SJSA1 (cell line): ENCODE measurements at places on chromosomes 13 and 19. TPM values are rescaled to one million over a fixed set of nuclear protein-coding genes. Genes with fewer than 3 reads are reported as not detected.

DNA sequence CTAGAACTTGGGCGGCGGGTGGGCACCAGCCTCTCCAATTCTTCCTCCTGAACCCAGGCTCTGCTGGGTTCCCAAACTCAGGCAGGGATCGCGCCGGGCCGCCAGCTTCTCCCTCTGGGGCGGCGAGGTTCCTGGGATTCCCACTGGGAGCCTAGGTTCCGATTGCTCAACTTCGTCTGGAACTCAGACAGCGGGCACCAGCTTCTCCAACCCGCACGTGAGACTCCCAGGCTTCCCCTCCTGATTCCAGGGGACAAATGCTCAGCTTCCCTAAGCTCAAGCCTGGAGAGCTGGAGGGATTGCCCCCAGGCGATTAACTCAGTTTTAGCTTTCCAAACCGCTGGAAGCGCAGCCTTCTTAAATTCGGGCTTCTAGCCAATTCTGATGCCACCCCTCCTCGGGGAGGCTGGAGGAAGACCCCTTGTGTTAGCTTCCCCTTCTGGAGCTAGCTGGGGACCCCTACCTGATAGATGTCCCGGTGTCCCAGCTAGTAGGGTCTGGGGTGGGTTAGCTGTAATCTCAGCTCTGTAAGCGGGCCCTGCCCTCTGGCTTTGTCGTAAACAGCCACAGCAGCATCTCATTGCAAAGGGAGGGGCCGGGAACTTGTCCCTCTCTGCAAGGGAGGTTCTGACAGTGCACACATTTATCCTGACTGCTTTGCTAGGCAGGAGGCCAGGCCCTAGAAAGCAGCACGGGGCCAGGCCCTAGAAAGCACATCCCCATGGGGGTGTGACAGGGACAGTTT is 671 bp downstream of the MCOLN1 start:
- no peak for DNase-seq

- no peak for DNase-seq
Observed at GRCh38 chr13:50693727-50694126, 149.8 kb downstream of the DLEU7 start.

DNA sequence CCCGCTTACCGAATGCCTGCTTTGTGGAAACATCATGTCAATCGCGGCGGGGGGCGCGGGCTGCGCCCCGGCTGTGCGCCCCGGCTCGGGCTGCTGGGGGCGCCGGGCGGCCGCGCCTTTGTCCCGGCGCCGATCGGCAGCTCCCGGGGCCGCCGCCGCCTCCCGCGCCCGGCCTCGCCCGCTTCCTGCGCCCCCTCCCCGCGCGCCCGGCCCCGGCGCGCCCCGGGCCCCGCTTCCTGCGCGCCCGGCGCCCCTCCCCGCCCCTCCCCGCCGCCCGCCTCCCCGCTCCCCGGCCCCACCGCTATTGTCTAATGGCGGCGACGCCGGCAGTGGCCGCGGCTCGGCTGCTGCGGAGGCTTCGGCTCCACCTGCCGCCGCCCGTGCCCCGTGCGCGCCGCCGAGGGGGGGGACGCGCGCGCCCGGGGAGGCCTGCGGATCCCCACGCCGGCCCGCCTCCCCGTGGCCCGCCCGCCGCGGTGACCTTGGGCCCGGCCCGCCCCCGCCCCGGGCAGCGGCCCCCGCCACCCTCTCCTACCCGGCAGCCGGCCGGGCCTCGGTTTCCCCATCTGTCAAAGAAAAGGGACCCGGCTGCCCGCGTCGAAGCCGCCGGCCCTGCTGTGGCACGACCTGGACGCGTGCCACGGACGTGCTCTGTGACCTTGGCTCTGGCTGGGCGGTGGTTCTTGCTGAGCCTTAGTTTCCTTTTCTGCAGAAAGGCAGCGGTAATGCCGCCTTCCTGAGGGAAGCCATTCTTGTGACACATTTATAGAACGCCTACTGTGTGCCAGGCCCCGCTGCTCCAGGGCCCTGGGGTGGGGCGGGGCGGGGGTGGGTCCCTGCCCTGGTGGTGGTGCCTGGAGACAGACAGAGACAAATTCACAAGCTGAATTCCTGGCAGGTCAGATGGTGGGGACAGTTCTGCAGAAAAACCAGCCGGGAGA is at the start of gene TLE5:
TSS of gene TLE5 (minus strand) at position 331 of the 941 bp plus-strand sequence. CDS start at position 36, 295 bp downstream.
- peak; percentile 39 for DNase-seq

DNA sequence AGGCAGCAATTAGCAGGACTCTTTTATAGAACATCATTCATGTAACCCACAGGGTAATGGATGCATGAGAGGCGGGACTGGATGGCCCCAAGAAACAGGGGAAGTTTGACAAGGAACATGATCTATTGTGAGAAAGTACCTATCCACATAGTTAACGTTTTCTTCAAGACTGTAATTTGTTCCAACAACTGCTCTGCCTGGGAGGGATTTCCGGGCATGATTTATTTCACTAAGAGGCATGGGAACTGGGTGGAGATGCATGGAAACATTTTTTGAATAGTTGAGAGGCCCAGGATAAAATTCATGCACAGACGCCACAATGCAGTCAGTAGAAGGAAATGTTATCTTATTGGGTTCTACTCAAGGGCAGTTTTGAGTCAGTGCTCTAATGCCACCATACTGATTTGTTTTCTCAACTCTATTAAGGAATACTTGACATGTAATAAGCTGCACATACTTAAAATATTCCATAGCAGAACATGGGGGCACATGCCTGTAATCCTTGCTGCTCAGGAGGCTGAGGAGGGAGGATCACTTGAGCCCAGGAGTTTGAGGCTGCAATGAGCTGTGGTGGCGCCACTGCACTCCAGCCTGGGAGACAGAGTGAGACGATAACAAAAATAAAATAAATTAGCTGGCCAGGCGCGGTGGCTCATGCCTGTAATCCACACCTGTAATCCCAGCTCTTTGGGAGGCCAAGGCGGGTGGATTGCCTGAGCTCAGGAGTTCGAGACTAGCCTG is 9.9 kb upstream of the ATG4D start:
- DNase-seq = no peak

DNA sequence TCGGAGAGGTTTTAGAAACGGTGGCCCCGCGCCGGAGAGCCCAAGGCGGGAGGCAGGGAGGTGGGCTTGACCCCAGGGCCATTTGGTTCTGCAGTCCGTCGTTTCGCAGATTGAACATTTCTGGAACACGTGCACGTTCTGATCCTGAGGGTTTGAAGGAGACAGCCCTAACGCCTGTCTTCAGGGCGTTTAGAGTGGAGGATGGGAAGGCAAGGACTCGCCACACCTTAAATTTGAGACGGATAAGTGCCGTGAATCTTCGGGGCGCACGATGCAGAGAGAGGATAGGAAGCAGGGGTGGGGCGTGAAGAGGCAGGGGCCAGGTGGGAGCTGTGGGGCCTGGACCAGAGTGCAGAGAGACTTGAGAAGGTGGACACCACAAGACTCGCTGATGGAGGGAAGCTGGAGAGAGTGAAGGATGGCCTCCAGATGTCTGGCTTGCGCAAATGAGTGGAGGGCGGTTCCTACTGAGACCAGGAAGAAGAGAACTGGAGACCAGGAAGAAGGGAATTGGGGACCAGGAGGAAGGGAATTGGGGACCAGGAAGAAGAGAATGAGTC is 804 bp upstream of the MIER2 start:
- no peak for DNase-seq

DNA sequence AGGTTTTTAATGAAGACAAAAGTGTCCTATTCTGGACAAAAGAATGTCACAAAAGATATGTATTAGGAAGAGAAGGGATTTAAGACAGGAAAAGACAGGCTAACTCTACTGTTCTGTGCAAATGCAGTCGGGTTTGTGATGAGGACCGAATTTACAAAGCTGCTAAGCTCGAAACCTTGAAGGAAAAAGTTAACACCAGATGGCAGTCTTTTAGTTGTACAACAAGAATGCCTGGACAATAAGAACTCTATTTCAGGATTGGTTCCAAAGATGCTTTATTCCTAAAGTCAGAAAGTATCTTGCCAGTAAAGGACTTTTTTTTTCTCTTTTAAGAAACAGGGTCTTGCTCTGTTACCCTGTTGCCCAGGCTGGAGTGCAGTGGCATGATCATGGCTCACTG is 51.1 kb downstream of the HS6ST3 start:
- DNase-seq = no peak

DNA sequence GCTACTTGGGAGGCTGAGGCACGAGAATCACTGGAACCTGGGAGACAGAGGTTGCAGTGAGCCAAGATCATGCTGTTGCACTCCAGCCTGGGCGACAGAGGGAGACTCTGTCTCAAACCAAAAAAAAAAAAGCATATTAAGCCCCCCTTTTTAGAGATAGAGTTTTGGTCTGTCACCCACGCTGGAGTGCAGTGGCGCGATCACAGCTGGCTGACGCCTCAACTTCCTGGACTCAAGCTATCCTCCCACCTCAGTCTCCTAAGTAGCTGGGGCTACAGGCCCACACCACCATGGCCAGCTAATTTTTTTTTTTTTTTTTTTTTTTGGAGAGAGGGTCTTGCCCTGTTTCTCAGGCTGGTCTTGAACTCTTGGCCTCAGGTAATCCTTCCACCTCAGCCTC is 34.2 kb upstream of the MAP3K10 start:
- DNase-seq = no peak

- DNase-seq = peak; percentile 80
Observed at GRCh38 chr19:49664171-49665035, 1.3 kb downstream of the IRF3 start.

GRCh38 chr13:98915563-98915962 is 62.3 kb downstream of the DOCK9 start:
- peak; percentile 49 for DNase-seq

GRCh38 chr13:67208552-67208951 is 21.6 kb downstream of the PCDH9 start:
- DNase-seq = no peak

GRCh38 chr19:47273313-47274070 is 1.2 kb upstream of the INAFM1 start:
- peak; percentile 95 for DNase-seq

- DNase-seq = no peak
Observed at GRCh38 chr13:99558570-99559180, 57.4 kb downstream of the TM9SF2 start.

DNA sequence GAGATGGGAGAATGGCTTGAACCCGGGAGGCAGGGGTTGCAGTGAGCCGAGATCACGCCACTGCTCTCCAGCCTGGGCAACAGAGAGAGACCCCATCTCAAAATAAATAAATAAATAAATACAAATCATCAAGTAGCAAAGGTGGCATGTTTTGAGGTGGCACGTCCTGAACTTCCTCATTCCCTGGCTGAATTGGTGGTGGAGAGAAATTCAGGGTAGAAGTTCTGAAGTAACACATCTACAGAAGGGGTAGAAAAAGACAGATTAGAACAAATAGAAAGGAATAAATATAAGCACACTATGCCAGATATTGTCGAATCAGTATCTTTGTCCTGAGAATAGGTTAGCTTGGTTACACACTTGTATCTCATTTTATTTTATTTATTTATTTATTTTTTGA is 6.3 kb downstream of the IFI30 start:
- no peak for DNase-seq

DNA sequence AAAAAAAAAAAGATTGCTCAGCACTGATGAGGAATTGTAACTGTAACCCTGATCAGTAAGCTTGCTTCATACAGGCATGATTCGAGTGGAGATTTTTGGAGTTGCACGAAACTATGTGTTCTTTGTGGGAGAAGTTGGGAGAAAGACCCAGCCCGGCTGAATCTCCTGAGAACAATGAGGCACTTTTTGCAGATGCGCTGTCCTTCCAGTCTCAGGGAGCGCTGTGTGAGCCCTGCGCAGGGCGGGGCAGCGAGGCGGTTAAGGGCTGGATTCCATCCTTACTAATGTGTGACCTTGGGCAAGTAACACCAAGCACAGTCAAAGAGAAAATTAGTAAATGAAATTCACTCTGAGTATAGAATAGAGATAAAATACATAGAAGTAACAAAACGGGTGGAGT is 76.9 kb downstream of the SIPA1L3 start:
- DNase-seq = no peak

GRCh38 chr19:40312533-40312932 is 27.4 kb upstream of the AKT2 start:
- DNase-seq = no peak

DNA sequence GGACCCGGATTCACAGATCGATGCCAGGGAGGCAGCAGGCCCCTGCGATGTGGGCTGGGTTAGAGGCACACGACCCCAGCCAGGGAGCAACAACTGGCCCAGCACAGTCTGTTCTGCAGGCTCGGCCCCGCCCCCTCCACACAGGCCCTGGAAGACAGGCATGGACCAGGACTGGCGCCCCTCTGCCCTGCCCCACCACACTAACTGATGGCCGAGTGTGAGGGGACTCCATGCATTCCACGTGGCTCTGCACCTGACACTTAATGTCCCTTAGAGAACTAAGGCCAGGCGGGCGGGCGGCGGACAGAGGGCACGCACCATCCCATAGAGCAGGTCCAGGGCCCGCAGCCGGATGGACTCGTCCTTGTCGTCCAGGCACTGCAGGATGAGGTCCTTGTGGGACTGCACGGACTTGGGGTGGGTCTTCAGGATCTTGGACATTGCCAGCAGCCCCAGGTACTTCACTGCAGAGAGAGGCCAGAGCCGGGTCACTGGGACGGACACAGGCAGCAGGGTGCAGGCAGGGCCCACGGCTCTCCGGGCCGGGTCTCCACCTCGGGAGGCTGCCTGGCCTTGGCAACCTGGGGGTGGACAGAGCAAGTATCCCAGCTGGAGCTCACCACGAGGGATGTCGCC is 24.8 kb downstream of the IZUMO4 start:
- DNase-seq = no peak

DNA sequence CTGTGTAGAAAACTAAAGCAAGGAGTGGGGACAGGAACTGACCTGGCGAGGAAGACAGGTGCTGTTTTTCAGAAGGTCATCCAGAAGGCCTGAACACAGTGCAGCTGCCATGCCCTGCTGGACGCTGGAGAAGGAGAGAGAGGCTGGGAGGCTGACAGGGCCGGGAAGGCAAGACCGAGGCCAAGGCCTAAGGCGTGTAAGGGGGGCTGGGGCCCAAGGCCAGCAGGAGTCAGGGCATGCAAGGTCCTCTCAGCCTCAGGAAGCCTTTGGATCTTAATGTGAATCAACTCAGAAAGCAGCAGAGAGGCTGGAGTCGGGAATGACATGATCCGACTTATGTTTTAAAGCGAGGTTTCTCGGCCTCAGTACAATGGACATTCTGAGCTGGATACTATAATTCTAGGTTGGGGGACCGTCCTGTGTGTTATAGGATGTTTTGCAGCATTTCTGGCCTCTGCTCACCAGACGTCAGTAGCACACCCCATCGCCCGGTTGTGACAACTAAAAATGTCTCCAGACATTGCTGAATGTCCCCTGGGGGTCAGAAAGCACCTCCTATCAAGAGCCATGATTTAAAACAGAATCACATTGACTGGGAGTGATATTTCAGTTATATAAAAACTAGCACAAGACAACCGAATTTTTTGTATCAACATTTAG is 530.4 kb downstream of the MYO16 start:
- DNase-seq = peak; percentile 75

DNA sequence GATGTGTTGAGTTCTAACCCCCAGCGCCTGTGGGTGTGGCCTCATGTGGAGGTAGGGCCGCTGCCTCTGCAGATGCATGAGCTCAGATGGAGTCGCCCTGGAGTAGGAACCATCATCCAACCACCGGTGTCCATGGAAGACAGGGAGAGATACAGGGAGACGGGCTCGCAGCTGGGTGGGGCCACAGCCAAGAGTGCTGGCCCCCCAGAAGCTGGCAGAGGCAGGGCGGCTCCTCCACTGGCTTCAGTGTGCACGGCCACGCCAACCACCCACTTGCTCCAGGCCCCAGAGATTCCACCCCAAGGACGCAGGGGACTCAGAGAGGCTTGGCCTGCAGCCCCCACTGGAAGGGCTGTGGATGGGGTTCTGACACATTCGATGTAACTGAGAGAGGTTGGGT is 5.4 kb upstream of the MCF2L start:
- no peak for DNase-seq

Gene KCNJ14
- total RNA-seq = 0.53 and 0.55 TPM in 2 replicates

Gene SRRM5
- total RNA-seq = not detected in 2 replicates

Gene EFNA2
- not detected in 2 replicates for total RNA-seq

Gene C2CD4C
- total RNA-seq = 0.05 TPM in 1 of 2 replicates, not detected in the other

Gene TGFBR3L
- total RNA-seq = not detected in 2 replicates
